ENCODE measurements at places on chromosomes 5 and 9.

DNA sequence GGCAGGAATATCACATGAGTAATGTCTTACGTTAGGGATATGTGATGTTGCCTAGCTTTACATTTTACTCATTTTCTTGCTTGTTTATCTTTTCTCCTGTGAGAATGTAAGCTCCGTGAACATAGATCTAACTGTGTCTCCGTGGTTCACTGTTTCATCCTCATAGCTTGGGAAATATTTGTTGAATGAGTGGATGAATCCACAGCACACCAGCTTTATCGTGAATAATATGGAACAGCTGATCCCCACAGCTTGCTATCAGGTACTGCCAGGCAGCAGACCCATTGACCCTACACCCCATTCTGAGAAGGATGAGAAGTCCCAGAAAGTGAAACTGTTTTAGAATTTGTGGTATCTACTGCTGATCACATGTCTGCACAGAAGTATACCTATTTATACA lies 106.8 kb upstream of the FBN2 start:
- DNase-seq, result peak; percentile 63

- no peak for DNase-seq
Observed at GRCh38 chr9:99971410-99971809, 65.0 kb downstream of the STX17 start.

- peak; percentile 97 for DNase-seq
Observed at GRCh38 chr5:126354012-126354857, 69.0 kb upstream of the GRAMD2B start.

DNA sequence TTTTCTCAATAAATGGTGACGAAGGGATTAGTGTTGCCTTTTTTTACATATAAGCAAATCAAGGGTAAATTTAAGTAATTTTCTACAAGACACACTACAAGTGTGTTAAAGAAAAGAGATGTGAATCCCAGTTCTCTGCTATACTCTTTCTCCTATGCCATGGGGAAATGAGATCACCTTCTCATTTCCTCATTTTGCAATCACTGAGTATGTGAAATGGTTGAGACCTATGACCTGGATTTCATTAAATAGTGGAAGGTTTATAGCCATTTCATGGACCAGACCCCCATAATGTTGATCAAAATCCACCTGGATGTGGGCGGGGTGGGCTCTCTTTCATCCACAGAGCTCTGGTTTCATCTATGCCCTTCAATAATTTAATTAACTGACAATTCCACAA lies 66.9 kb upstream of the SLIT3 start:
- DNase-seq, result peak; percentile 60

DNA sequence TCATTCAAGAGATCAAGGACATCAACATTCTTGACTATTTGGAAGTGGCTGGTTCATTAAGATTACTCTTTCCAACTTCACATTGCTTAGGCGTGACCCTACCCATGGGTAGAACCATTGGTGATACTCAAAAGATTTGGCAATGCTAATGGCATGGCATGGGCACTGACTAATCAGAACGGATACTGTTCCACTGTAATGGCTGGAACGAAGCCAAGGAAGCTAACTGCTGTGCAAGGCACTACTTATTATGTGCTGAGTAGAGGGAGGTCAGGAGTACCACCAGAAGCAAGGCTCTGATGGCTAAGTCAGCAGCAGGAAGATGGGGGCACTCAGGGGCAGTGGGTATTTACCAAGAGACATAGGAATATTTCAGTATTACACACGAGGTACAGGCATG lies 31.9 kb downstream of the GNA14 start:
- no peak for DNase-seq

GRCh38 chr9:4504250-4504649 lies 14.0 kb downstream of the SLC1A1 start:
- DNase-seq, result no peak

GRCh38 chr9:92642041-92642451 lies 27.9 kb downstream of the IPPK start:
- no peak for DNase-seq

DNA sequence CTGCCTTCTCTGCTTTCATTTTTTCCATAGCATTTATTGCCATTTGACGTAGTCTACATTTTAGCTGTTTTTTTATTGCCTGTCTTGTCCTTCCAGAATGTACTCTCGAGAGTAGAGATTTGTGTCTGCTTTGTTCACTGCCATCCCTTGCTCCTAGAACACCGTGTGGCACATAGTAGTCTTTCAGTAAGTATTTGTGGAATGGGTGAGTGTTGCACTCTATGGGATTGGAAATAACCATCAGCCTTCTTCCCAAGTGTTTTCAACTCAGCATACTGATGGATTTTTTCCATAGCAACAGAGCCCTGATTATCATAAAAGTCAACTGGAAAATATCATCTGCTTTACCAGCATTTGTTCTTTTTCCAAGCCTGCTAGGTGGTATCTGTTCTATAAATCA lies 462.6 kb downstream of the ENC1 start:
- DNase-seq, result no peak

GRCh38 chr5:145056800-145057199 lies 778.3 kb downstream of the PRELID2 start:
- DNase-seq, result no peak

GRCh38 chr5:136722086-136722485 lies 356.7 kb upstream of the TRPC7 start:
- no peak for DNase-seq

DNA sequence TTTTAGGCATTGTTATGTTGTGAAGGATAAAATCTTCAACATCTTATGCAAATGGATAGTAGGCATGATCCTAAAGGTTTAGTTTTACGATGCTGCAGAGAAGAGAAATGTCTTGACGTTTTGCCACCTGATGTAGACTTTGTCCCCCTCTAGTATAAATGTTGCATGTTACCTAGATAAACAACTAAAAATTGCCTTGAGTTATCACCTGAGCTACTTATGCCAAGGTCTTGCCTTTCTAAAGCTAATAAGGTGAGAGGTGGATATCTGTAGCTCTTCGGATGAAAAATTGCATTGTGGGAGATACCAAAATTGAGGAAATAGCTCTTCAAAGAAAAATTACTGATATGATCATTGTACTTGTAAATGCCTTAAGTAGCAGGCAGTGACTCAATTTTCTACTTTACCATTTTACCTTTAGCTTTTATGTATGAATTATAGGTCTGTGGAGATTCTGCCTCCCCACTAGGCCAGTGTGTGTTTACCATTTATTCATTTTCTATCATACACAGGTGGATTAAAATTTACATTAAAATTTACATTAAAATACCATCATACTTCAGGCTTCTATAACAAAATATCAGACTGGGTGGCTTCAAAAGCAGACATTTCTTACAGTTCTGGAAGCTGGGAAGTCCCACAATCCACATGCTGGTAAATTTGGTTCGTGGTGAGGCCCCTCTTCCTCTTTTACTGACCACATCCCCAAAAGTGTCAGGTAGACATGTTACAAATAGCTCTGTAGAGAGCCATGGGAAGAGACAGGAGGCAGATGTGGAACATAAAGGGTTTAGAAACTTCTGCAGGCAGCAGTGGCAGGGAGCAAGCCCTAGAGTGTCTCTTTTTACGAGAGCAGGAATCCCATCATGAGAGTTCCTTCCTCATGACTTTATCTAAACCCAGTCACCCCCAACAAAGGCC lies 100.7 kb upstream of the ERBIN start:
- DNase-seq, result no peak

- no peak for DNase-seq
Observed at GRCh38 chr5:107483231-107484024, 187.3 kb downstream of the EFNA5 start.

DNA sequence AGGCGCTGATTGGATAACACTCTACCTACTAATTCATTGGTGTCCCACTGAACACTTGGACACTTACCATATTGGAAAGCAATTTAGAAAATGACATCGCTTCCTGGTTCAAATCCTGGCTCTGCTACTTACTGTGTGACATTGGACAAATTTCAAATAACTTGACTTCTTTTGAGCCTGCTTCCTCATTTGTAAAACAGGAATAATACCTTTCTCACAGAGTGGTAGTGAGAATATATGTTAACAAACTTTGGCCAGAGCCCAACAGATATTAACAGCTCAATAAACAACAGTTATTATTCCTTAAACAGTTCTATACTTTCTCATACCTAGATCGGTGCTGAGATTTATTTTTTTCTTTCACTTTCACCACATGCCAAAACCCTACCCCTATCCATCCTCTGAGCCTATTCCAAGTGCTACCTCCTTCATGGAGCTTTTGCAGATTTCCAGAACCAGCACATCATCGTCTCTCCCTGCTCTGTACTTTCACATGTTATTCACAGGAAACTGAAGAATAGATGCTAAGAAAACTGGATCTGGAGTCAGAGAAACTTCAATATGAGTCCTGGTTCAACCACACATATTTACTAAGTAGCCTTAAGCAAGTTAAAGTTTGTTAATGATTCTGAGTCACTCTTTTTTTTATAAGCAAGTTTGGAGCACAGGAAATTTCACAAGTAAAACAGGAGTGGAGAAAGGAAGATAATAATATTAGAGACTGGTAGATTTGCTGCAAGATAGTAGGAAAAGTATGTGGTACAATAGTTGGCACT lies 92.3 kb downstream of the STRBP start:
- DNase-seq, result peak; percentile 1

GRCh38 chr9:111904026-111904425 lies 7.4 kb downstream of the UGCG start:
- no peak for DNase-seq

- no peak for DNase-seq
Observed at GRCh38 chr9:76452839-76453238, 6.1 kb upstream of the GCNT1 start.

GRCh38 chr9:86909388-86909787 lies 37.9 kb downstream of the GAS1 start:
- DNase-seq, result peak; percentile 43

- DNase-seq, result peak; percentile 51
Observed at GRCh38 chr5:144467792-144468191, 297.1 kb downstream of the KCTD16 start.

DNA sequence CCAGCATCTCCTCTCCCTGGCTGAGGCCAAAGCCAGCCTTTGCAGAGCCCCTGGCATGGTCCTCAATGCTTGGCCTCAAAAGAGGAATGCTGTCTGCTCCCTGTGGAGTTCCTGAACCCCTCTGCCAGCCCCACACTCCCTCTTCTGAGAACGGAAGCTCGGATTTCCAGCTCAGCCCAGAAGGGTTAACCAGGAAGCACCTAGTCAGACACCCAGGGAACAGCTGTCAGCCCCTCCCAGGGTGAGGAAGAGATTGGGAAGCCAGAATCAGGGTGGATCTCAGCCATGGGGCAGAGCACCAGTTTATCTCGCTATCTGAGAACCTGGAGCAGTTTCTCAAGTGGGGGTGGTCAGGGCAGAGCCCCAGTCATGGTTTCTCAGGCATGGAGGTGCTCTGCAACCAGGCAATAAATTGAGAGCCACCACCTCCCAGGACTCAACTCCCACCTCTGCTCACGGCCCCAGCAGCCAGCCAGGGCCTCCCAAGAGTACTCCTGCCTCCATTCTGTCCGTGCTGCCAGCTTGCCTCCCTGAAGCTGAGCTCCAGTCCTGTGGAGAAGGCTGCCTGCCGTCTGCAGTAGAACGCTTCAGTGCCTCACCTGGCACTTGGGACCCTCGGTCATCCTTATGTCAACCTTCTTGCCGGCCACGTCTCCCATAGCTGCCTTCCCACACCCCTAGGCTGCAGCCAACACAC lies 7.6 kb downstream of the FOXE1 start:
- no peak for DNase-seq

- peak; percentile 56 for DNase-seq
Observed at GRCh38 chr9:122402874-122403273, 32.0 kb downstream of the PTGS1 start.

- DNase-seq, result peak; percentile 59
Observed at GRCh38 chr5:144549580-144549979, 378.9 kb downstream of the KCTD16 start.

GRCh38 chr5:132057498-132058255 lies 2.8 kb upstream of the IL3 start:
- DNase-seq, result no peak

GRCh38 chr5:116068028-116068632 lies 16.7 kb upstream of the COMMD10 start:
- DNase-seq, result peak; percentile 80

DNA sequence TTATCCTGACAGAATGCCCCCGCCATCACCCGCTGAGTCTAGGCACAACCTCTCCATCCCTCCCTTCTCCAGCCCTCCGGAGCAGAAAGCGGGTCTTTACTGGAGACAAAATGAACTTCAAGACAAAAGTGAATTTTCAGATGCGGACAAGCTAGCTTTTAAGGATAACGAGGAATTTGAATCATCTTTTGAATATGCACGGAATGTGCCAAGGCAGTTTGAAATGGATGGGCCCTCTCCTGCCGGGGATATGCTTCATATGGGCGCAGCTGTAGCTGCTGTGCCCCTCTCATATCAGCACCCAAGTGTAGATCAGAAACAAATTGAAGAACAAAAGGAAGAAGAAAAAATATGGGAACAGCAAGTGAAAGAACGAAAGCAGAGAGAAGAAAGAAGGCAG lies 37.5 kb downstream of the CPLANE1 start:
- DNase-seq, result peak; percentile 38

DNA sequence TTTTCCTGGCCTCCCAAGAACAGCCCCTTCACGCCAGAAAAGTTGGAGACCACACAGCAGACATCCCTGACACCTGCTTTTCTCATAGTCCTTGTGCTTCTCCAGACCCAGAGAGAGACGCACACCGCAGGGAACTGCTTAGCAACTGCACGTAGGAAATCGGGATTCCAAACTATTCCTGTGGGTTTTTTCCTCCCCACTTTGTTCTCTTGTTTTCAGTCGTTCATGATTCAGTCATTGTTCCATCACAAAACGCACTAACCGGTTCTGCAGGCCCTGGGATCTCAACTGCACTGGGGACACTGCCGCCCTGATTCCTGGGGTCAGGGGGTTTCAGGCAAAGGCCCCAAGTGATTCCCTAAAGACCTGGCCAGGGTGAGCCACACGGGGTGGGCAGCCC lies 588.0 kb upstream of the KLF4 start:
- no peak for DNase-seq

GRCh38 chr9:35708146-35708545 lies 18.4 kb upstream of the TPM2 start:
- DNase-seq, result no peak

GRCh38 chr5:164422400-164422799 lies 917.0 kb downstream of the MAT2B start:
- DNase-seq, result peak; percentile 77

GRCh38 chr5:131258733-131259132 lies 5.1 kb upstream of the CDC42SE2 start:
- no peak for DNase-seq

GRCh38 chr9:23677446-23677845 lies 148.6 kb downstream of the ELAVL2 start:
- DNase-seq, result no peak

GRCh38 chr5:40240671-40241070 lies 439.0 kb upstream of the PTGER4 start:
- no peak for DNase-seq

- no peak for DNase-seq
Observed at GRCh38 chr5:67999391-67999790, 216.2 kb upstream of the PIK3R1 start.

All from fibroblast of pulmonary artery (primary cell).